Stimulated activated naive CD4-positive, alpha-beta T cell treated with Interleukin-2 at 50 U/mL for 16 hours (primary cell): ENCODE measurements at places on chromosomes 7 and 10.

DNA sequence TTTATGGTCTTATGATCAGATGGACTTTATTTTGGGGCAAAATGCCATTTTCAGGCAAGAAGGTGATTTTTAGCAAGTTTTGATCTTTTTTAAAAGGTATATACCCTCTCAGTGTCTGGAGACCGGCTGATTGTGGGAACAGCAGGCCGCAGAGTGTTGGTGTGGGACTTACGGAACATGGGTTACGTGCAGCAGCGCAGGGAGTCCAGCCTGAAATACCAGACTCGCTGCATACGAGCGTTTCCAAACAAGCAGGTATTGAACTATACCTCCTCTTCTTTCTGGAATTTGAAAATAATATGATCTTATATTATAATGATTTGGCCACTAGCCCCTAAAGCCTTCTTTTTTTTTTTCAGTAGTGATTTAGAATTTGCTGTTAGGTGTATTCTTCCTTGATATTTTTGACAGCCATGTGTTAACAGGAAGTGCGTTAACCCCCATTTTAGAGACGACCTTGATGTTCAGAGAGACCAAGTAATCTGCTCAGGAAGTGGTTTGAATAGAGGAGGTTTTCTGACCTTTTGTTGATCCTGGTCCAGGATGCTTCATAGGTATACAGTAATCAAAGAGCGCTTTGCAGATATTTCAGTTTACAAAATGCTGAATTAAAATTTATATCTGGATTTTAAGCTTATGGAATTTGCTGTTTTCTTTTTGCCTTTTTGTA lies 6.2 kb downstream of the BUB3 start:
- no peak for DNase-seq

- no peak for DNase-seq
These were observed 239.6 kb downstream of the SKAP2 start for GRCh38 chr7:26624839-26625238.

DNA sequence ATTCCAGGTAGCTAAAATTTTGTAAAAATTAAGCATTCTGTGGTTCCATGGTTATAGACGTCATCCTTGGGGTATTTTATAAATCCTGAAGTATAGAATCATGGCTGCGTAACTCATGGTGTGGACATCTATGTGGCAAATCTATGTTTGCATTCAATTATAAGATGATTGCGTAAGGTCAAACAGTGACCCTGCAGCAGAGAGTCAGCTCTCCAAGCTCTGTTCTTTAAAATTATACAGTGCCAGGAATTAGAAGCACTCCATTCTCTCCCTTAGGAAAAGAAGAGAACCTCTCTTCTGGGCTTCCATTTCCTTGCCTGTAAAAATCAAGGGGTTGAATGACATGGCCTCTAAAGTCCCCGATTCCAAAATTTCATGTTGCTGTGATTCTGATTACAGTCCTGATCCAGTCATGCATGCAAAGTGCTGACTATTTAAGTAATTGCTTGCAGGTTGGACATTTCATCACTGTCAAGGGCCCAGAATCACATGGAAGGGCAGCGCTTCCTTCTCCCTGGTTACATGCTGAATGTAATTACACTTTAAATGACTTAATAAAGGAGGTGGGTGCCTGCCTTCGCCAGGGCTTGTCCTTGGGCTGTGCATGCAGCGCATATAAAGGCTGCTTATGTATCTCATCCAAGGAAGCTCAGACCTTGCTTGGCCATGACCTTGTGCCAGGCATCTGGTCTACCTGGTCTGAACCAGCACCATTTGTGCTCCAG lies 550.7 kb downstream of the TYW1 start:
- no peak for DNase-seq

GRCh38 chr10:21402606-21403083 lies 122.8 kb downstream of the SKIDA1 start:
- DNase-seq: no peak

DNA sequence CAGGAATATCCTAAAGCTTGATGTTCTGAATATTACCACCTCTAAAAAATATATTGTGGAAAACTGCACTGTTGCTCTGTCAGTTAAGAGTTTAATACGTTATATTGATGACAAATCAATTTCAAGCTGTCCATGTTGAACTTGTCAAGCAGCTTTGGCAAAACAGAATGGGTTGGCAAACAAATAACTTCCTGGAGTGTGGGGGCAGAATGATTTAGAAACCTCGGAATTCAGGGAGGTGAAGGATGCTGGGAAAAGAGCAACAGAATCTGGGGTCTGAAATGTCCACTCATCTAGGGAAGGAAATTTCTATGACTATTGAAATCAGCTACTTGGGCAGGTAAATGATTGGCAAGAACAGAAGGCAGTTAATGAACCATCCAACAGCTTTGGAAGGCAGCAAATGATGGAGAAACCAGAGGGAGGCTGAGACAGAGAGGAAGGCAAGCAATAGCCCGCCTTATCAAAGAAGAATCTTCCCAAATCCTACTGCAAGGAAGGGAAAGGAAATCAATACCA lies 95.1 kb upstream of the PALS2 start:
- DNase-seq: no peak

- no peak for DNase-seq
These were observed 307.7 kb upstream of the FZD8 start for GRCh38 chr10:35949811-35950211.

DNA sequence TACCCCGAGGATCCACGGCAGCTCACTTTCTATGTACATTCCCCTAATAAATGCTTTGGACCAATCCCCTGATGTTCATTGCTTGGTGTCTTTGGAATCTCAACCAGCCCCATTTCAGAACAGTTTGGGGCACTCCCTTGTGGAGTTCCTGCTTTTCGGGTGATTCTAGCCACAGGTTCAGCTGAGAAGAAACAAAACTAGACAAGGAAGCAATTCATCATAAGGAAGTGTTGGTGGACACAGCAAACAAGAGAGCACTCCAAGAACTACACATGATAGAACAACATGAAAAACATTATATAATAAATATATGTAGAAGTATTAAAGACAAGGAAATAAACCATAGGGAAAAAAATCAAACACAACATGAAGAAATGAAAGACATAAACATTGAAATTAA lies 6.0 kb upstream of the CCDC136 start:
- no peak for DNase-seq

- no peak for DNase-seq
These were observed 166.5 kb downstream of the ABCA13 start for GRCh38 chr7:48337781-48338180.

DNA sequence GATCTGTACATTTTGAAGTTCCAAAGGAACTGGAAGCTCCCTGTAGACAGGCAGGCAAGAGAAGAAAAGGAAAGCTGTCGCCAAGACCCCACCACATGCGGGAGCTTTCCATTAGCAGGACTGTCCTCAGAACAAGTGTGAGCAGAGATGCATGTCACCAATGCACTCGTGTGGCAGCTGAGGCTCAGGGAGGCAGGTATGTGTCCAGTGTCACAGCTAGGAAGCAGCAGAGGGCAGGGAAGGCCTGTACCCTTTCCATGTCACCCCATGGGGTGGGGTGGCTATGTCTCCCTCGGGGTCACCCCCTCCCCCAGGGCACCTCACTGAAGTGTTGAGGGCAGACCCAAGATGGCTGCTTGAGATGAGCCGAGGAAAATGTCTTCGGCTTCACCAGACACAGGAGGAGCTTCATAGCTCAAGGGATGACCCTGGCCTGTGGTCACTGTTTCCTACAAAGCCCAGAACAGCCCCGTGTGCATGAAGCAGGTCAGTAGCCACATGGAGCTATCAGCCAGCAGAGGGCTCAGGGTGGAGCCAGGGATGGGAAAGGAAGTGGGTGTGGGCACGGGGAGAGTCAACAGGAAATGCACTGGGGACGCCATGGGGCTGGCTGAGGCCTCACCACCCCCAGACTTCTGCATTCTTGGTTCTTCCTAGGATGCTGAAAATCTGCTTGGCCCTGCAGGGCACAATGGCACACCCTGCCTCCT lies 96.6 kb downstream of the FAM53B start:
- DNase-seq: peak; percentile 65

GRCh38 chr7:30159163-30159562 lies 24.4 kb downstream of the MTURN start:
- no peak for DNase-seq

DNA sequence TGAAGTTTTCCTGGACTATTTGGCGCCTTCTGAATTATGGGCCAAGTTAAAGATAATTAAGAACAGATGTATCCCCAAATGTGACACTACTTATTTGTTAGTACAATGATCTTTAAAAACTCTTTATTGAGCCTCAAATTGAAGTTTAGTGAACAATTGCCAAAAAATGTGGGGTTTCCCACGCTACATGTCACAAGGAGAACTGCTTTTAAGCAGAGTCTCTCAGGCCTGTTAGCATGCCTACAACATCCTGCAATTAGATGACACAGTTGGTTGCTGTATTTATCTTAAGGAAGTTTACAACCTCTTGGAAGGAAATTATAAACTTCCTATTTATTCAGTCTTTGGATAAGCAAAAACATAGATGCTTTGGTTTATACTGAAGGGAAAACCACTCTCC lies 733.0 kb downstream of the TNS3 start:
- no peak for DNase-seq

GRCh38 chr7:5088906-5089305 lies 43.2 kb downstream of the RBAK start:
- no peak for DNase-seq

DNA sequence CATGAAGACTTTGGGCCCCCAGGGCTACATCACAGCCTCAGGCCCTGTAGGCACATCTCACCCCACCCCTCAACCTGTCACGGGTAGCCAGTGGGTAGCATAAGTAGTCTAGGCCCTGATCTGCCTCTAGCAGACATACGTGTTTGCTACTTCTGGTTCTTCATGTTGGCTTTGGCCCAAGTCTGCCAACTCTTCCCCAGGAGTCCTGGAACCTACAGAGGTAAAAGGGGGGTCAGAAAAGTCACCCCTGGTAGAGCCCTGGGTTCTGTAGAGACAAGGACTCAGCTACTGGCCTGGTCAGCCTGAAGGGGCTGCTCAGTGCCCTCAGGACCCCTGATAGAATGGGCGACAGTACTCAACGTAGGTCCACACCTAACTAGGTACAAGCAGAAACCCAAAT lies 67.5 kb upstream of the UNC5B start:
- DNase-seq: no peak

DNA sequence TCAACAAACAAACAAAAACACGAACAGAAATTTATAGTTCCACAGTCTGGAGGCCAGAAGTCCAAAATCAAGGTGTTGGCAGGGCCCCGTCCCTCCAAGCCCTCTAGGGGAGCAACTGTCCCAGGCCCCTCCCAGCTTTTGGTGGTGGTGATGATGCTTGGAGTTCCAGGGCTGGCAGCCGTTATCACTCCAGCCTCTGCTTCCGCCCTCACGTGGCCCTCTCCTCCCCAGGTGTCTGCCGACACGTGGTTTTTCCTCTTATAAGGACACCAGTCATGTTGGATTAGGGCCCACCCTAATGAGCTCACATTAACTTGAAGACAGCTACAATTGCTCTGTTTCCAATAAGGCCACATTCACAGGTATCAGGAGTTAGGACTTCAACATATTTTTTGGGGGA lies 49.7 kb downstream of the MICALL2 start:
- no peak for DNase-seq

DNA sequence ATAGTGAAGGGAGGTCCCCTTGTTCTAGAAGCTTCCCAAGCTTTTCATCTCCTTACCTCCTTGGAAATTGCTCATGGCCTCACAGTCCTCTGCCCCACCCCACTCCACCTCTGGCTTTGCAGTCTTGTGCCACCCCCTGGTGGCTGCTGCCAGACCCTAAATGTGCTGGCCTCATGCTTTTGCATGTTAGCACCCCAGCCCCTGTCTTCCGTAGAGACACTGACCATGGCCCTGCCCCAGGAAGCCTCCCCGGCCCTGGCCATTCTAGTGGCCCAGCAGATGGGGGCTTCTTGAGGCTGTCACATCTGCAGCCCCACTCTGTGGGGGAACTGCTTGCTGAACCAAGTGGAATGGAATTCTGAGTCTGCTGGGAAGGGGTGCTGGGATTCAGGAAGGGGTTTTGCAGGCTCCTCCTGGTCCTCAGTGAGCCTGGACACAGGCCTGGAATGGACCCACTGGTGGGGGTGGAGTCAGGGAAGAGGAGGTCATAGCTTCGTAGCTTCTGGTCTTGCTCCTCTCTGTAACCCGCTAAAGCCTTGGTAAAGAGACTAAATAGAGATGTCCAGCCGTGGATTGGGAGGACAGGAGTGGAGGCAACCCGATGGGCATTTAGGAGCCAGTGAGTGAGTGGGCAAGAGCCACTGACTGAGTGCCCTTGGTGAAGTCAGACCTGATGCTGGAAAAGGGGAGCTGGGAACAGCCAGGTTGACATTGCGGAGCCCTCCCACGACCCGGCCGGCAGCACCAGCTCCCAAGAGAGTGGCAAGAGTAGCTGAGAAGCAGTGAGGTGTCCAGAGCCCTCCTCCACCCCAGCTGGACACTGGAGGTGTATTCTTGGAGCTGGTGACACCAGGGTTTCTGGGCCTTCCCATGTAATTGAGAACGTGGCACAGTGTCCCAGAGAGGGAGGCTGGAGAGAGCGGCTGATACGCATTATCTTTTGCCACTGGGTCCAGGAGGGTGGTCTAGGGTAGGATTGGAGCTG lies 20.9 kb downstream of the RAMP3 start:
- DNase-seq: no peak

DNA sequence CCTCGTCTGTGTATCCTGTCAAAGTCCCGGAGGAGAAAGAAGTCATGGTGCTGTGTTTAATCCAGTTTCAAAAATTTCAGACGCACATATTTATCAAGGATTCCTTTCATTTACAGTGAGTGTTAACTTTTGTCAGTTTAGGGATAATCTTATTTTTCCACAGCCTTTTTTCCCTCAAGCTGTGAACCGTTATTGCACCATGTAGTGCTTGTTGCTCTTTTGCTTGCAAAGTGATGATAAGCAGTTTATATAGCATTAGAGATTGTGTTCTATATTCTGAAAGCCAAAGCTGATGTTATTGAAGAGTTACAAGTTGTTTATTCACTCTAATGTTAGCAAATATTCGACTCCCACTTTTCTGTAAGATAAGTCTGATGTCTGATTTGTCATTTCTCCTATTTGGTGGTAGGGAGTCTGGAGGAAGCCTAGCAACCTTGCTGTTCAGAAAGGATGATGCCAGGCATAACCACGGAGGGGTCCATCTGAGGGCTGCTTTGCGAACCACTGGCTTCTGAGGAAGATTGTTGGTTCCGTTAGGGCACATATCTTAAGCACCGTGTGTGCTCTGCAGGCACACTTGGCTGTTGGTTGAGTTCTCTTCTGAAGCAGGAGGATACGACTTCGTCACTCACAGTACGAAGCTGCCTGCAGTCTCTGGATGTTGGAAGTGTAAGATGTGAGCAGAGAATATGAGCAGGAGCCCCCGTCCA lies 11.7 kb downstream of the CCNY start:
- DNase-seq: no peak

DNA sequence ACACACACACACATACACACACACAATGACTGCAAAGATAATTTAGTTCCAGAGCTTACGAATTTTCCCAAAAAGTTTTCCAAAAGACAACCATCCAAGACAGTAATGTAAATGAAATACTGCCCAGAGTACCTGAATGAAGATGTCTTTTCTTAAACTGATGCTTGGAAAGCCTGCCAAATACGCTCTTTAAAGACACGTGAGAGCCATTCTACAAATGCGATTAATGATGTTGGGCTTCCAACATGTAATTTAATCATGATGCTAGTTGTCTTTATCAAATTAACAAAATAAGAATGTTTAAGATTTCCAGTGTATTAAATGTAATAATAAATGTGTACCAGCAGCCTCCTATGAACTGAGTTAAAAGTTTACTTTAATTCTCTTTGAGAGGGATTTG lies 11.1 kb downstream of the ERCC6 start:
- no peak for DNase-seq

GRCh38 chr7:26655781-26656180 lies 208.6 kb downstream of the SKAP2 start:
- DNase-seq: no peak

- DNase-seq: no peak
These were observed 9.9 kb downstream of the BAZ1B start for GRCh38 chr7:73512018-73512780.
